ENCODE measurements at places on chromosomes 7 and 10.

DNA sequence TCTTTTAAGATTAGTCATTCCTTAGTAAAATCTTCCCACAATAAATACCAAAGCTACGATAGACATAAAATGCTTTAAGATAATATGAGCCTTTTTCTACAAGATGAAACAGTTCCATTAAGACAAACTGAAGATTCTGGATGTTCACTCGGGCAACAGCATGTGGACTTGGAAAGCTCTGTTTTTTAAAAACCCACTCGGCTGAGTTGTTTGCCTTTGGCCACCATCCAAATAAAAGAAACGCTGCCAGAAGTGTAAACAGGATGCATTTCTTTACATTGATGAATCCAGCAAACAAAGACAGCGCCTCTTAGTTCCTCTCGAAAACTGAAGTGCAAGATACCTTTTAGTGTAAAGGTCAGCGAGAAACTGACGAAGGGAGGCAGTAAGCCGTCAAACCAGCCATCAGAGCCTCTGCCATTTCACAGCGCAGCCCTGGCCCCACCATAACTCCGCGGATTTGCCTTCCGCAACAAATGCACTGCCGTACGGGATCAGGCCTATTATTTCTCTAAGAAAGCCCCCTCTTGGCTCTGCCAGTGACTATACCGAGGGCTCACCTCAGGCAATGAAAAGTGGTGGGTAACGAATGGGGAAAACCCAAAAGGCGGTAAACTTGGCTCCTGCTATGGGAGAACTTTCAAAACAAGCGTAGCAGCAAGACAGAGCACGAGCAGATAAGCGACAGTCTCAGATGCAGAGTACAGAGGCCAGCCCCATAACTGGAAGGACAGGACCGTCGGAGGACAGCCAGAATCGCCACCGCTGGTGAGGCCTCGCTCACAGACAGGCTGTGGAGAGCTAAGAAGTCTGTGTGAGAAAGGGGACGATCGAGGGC is 41.4 kb downstream of the GNA12 start:
- DNase-seq, result no peak

GRCh38 chr7:19235680-19236079 is 90.5 kb upstream of the FERD3L start:
- no peak for DNase-seq

DNA sequence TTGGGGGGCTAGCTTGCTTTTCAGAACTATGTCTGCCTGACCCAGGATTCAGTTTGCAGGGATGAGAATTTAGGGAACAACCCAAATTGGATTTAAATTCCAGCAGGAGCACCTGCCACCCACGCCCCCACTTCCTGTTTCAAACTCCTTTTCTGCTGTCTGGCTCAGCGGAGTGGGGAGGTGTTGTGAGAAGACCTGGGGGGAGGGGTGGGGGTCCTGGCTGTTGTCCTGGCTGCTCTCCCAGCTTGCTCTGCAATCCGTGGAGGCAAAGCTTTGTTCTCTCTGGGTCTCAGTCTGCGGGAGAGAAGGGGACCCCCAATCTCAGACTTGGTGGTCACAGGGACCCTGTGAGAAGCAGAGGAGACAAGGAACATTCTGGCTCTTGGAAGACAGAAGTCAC is 799 bp downstream of the KCNK18 start:
- DNase-seq, result no peak

- no peak for DNase-seq
Observed at GRCh38 chr10:108014145-108014901, 849.8 kb upstream of the SORCS1 start.

DNA sequence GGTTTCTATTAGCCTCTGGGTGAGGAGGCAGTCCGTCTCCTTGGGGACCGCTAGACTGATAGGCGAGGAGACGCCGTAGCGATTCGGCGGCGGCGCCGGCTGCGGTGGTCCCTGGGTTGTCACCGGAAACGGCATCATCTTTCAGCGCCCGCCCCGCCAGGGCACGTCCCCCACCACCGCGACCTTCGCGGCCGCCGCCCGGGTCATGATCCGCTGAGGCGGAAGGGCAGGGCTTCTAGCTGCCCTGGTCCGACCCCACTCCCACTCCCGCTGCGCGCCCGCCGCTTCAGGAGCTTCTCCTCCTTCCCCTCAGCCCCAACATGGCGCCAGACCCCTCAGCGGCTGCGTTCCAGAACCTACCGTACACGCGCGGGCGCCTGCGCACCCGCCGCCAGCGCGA is at the start of gene PAPOLB:
PAPOLB (minus strand) TSS at position 358 of the 400 bp plus-strand sequence; CDS start at position 138, 220 bp downstream.
- no peak for DNase-seq

- no peak for DNase-seq
Observed at GRCh38 chr7:20194343-20194995, 22.7 kb downstream of the MACC1 start.

- no peak for DNase-seq
Observed at GRCh38 chr10:128116851-128117615, 9.2 kb downstream of the MKI67 start.

DNA sequence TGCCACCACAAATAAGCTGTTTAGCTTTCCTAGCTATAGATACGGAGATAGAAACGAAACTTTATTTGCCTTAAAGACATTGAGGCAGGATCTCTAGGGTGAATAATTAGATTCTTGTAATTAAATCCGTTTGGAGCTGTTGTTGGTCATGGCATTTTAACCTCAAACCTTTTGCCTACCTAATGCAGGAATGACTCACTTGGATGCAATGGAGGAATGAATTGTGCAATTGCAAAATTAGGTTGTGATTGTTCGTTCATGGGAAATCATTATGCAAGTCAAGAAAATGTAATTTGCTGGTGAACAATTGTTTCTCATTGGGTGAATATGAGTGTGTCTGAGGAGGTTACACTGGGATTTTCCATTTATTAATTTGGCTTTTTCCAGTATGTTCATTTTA is 703.5 kb downstream of the GATA3 start:
- DNase-seq, result no peak

- no peak for DNase-seq
Observed at GRCh38 chr7:100888988-100889750, at the start of gene UFSP1. Gene UFSP1, minus strand, starts transcription at chr7:100889715. Its CDS starts 444 bp downstream, at chr7:100889271.

- DNase-seq, result no peak
Observed at GRCh38 chr10:30915146-30915545, 116.5 kb downstream of the ZNF438 start.

DNA sequence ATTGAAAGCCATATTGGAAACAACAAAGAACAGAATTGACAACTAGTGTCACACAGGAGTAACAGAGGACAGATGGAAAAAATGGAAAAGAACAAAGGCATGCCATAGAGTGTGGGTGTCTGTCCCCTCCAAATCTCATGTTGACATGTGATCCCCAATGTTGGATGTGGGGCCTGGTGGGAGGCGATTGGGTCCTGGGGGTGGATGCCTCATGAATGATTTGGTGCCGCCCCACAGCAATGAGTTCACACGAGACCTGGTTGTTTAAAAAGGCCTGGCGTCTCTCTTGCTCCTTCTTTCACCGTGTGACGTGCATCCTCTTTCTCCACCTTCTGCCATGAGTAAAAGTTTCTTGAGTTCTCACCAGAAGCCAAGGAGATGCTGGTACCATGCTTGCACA is 87.4 kb upstream of the GPR26 start:
- DNase-seq, result no peak

DNA sequence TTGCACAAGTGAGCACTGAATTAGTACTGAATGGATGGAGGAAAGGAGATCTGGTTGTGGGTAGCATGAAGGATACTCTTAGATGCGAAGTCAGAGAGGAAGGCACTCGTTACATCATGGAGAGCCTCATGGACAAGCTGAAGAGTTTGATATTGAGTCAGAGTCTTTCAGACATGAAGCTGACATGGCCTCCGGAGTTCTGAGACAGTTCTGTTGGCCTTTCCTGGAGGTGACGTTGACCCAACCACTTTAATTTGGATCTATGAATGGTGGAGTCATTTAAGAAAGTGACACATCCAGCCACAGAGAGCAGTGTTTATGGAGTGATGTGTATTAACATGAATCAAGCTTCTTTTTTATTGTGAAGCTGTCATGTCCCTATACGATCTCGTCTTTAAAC is 286.3 kb upstream of the CDC14C start:
- DNase-seq, result no peak

DNA sequence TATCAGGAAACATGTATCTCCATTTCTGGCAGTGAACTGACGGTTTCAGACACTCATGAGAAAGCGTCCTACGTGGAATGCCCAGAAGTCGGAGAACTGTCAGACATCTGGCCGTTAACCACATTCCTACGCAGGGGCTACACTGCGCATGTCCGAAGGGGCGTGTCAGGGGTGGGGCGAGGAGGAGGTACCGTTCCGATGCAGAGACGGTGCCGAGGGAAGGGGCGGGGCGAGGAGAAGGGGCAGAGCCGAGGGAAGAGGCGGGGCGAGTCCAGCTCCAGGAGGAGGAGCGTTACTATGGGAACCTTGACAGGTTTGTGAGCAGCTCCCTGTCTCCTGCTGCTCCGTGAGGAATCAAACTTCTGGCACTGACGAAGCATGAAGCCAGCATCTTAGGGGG is 366.9 kb upstream of the NUPR2 start:
- DNase-seq, result no peak

GRCh38 chr10:127040756-127041155 is 135.5 kb downstream of the DOCK1 start:
- DNase-seq, result no peak

- no peak for DNase-seq
Observed at GRCh38 chr10:129982825-129983224, 18.8 kb upstream of the EBF3 start.

DNA sequence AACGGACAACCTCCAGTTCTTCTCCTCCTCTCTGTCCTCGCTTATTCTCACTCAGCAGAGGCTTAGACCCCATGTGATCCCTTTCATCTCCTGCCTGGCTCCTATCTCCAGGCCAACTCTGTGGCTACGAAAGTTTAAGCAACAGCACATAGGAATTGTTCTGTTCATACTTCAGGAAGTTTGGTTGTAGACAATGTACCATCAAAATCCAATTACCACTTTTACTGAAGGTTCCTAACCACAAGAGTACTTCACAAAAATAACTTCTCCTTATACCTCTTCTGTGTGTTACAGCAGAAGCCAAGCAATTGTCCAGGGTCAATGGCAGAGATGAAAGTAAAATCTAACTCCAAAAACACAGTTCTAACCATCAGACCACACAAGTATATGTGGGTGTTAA is 80.0 kb downstream of the SLC25A13 start:
- no peak for DNase-seq

GRCh38 chr7:22039670-22040069 is 94.0 kb upstream of the CDCA7L start:
- DNase-seq, result no peak
